Left hindlimb (tissue), 1 donor: ENCODE measurements at places on chromosomes 2 and 18.

DNA sequence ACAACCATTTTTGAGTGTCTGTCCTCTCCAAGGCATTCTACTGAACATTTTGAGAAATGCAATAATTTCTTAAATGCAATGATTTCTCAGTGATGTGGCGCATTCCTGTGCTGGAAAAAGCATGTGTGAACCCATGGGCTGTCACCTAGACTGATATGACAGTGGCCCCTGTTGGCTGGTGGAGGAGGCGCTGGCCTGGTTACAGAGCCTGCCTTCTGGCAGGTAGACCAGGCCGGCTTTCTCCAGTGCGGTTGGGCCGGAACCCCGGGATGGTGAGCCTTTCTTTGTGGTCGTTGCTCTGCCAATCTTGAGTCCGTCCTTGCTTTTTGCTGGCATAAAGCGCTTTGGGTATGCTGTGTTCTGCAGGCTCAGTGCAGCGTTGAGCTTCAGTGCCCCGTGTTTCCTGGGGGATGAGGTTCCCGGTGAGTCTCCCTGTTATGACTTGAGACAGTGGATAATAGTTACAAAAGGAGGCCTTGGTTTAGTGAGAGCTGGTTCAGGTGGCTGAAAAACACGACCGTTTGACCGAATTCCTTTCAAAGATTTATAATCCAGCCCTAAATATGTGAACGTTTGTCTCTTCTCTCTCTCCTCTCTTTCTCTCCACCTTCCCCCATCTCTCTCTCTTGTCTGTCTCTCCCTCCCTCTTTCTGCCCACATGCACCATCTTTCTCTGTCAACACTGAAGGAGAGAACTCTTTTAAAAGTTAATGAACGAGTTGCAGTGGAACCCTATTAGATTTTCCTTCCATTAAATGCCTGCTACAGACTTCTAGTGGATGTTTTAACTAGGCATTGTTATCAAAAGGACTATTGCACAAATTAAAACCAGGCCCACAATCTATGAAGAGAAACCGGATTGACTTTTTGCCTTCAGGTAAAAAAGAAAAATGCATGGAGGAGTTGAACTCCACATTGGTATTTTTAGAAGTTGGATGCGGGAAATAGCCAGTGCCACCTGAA lies 34.0 kb downstream of the TSHZ1 start:
- no peak for DNase-seq

- DNase-seq: no peak
Observed at GRCh38 chr18:37539236-37539635, 26.4 kb downstream of the CELF4 start.

- DNase-seq: no peak
Observed at GRCh38 chr2:116511426-116511825, 1303.1 kb upstream of the DDX18 start.

DNA sequence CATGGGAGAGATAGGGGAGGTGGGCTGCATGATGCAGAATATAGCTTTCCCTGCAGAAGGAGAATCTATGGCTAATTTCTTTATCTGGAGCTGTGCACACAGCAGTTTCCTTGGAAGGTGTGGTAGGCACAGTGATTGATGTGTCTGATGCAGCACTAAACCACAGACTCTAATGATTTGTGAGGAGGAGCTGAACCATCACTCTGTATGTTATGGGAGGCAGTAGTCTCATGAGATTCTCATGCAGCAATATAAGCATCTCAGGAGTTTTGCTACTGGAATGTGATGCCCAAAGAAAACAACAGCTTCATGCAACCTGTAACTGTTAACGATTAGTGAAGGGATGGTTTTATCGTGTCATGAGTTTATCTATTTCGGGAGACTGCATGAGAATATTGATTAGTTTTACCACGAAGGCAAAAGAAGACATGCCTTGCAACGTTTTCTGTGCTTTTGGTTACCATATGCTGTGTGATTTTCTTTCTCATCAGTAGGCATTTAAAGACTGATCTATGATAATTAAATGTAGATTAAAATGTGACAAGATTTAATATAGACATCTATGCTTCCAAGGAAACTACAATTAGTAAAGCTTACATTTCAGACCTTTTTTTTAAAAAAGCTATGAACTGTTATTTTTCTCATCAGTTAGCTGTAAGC lies 286.8 kb downstream of the ARL6IP6 start:
- DNase-seq: no peak
